ENCODE measurements at places on chromosomes 4 and X.

DNA sequence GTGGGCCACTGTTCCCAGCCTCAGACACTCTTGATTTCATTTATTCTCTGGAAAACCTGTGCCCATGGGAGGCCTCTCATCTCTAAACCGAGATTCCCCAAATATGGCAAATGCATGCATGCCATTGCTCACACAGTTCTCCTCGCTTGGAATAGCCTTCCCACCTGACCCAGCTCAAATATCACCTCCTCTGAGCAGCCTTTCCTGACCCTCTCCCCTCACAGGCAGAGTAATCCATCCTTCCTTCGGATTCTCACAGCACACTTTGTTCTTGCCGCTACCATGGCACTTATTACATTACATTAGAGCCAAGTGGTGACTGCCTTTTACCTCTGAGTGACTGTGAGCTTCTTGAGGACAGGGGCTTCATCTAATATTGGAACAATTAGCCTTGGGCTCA is 209.5 kb downstream of the HS6ST2 start:
- H3K4me3 ChIP-seq = no peak overlapping the region
- DNase-seq = no peak
- H3K4me1 ChIP-seq = no peaks in the 10 kb centered on the region
- no peak overlapping the region for H3K27ac ChIP-seq
- no peaks in the 10 kb centered on the region for H3K36me3 ChIP-seq
- H3K27me3 ChIP-seq = no peaks in the 10 kb centered on the region

- no peaks in the 10 kb centered on the region for H3K4me1 ChIP-seq
- no peak overlapping the region for H3K4me3 ChIP-seq
- H3K27me3 ChIP-seq = no peaks in the 10 kb centered on the region
Observed at GRCh38 chr4:90211174-90211573, 84.0 kb downstream of the CCSER1 start.

- no peak overlapping the region for H3K27ac ChIP-seq
- no peaks in the 10 kb centered on the region for H3K27me3 ChIP-seq
Observed at GRCh38 chr4:99586797-99587196, 12.2 kb downstream of the MTTP start.

- H3K4me3 ChIP-seq = no peak overlapping the region
- peaks cover 6% of the 10 kb centered on the region for H3K27me3 ChIP-seq
- H3K4me1 ChIP-seq = no peaks in the 10 kb centered on the region
- peaks cover 5% of the 10 kb centered on the region for H3K36me3 ChIP-seq
Observed at GRCh38 chrX:47229427-47229826, 3.4 kb upstream of the USP11 start.

DNA sequence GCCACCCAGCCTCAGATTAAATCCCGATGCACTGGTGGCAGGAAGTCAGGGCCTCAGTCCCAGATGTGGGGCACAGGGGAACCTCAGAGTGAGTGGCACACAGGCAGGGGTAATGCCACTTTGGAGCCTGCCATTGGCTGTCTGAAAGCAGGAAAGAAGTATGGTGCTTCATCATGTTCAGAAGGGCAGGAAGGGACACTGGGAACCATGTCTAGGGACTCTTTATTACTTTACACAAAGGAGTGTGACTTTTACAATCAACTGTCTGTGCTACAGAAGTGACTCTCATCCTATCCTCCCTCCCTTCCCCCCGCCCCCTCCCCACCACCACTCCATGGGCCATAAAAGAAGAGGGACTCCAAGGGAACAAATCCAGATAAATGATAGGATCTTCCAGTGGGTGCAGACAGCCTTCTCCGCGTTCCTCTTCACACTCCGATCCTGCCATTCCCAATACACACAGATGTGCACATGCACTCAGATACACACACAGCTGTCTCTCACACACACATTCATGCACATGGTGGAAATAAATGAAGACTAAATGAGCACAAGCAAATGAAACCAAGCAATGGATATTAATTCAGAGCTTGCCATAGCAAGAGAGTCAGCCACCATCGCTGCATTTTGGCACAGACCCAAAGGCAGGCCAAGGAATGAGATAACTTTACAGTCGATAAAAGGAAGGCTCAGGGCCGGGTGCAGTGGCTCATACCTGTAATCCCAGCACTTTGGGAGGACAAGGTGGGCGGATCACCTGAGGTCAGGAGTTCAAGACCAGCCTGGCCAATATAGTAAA is 2.5 kb upstream of the TMEM154 start:
- H3K27ac ChIP-seq = no peak overlapping the region
- peaks cover 38% of the 10 kb centered on the region for H3K4me1 ChIP-seq
- H3K4me3 ChIP-seq = no peak overlapping the region
- no peaks in the 10 kb centered on the region for H3K36me3 ChIP-seq

DNA sequence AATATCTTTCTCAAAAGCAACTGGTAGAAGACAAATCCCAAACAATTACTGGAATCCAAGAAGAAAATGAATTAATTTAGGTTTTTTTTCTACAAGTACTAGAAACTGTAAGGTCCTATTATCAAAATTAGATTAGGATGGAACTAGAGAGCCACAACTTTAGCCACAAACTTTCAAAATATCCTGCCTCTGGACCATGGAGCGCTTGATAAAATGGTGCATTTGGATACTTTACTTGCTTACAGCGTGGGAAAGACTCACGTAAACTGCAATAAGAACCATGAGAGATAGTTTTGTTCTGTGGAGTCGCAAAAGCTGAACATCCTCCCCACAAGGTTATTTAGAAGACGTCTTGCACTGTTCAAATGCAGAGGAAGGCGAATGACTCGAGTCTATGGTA is at the start of gene DCAF8L2:
Gene DCAF8L2 (plus strand): TSS at position 301 of the 400 bp plus-strand sequence. CDS start 156,552 bp downstream, outside the sequence.
- peaks cover 4% of the 10 kb centered on the region for H3K36me3 ChIP-seq
- no peak within 1 kb of the TSS for H3K27ac ChIP-seq
- no peaks in the 10 kb centered on the region for H3K27me3 ChIP-seq
- no peaks in the 10 kb centered on the region for H3K4me1 ChIP-seq

- H3K4me1 ChIP-seq = no peaks in the 10 kb centered on the region
- no peaks in the 10 kb centered on the region for H3K36me3 ChIP-seq
- peak; percentile 18 for DNase-seq
- H3K4me3 ChIP-seq = no peak overlapping the region
Observed at GRCh38 chrX:111445485-111445884, 33.5 kb upstream of the DCX start.

- no peaks in the 10 kb centered on the region for H3K36me3 ChIP-seq
- DNase-seq = no peak
- peak overlapping the region; percentile 73 for H3K4me3 ChIP-seq
- no peak overlapping the region for H3K27ac ChIP-seq
- peaks cover 7% of the 10 kb centered on the region for H3K4me1 ChIP-seq
Observed at GRCh38 chr4:971666-972500, 1.5 kb downstream of the DGKQ start.

- peaks cover 22% of the 10 kb centered on the region for H3K4me1 ChIP-seq
- H3K27me3 ChIP-seq = no peaks in the 10 kb centered on the region
- no peak overlapping the region for H3K27ac ChIP-seq
- peak; percentile 5 for DNase-seq
- no peak overlapping the region for H3K4me3 ChIP-seq
Observed at GRCh38 chrX:14948691-14949090, 75.5 kb downstream of the MOSPD2 start.

GRCh38 chrX:80765220-80765625 is 44.5 kb downstream of the BRWD3 start:
- peaks cover 31% of the 10 kb centered on the region for H3K4me1 ChIP-seq
- no peaks in the 10 kb centered on the region for H3K27me3 ChIP-seq
- DNase-seq = peak; percentile 72
- H3K36me3 ChIP-seq = peaks cover 6% of the 10 kb centered on the region

DNA sequence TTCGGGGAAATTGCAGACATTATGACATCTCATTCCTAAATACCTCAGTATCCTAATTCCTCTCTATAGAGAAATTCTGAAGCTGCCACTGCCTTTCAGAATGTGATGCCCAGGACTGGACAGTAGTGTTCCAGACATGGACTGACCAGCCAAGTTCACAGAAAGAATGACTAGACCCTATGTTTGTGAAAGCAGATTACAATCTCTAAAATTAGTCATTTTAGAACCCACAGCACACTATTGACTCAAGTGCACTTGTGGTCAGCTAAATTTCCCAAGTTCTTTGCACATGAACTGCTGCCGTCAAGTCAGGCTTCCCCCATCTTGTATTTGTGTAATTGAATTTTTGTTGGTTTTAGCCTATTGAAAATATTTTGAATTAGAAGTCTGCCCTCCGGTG is 81.0 kb upstream of the ESX1 start:
- no peaks in the 10 kb centered on the region for H3K27me3 ChIP-seq
- no peaks in the 10 kb centered on the region for H3K4me1 ChIP-seq
- DNase-seq = peak; percentile 88
- H3K27ac ChIP-seq = no peak overlapping the region
- peak overlapping the region; percentile 51 for H3K4me3 ChIP-seq

Measured in HFFc6 (cell line).